ENCODE measurements at places on chromosomes 4 and X.

DNA sequence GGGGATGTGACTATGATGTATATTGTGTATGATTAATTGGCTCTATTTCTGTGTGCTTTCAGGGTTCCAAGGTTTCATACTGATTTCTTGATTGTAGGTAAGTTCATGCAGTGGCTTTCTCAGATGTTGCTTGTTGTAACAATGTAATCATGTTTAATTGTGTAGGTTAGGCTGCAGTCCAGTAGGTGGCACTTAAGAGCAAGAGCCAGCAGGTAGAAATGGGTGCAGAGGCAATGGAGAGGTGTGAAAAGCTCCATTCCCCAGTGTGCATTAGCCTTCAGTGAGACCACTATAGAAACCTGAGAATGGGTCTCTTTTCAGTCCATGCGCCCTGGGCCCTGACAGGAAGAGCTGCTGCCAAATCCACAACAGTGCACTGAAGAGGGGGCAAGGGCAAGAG is 28.2 kb downstream of the DCAF12L2 start:
- DNase-seq, result no peak

DNA sequence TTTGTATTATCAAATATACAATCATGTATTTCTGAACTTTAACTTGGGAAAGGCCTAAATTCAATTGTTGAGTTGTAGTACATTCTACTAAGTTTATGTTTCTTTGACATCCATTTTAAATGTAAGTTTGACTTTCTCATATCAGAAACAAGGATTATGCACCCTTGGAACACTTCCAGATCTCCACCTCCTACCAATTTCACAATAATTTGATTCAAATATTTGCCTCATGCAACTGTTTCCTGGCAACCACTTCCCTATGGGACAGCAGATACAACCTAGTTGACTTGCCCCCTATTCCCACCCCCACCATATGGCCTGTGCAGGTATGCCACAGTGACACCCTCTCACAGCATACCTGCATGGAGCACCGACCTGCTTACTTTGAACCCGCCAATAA is 506.4 kb upstream of the PABPC4L start:
- no peak for DNase-seq

DNA sequence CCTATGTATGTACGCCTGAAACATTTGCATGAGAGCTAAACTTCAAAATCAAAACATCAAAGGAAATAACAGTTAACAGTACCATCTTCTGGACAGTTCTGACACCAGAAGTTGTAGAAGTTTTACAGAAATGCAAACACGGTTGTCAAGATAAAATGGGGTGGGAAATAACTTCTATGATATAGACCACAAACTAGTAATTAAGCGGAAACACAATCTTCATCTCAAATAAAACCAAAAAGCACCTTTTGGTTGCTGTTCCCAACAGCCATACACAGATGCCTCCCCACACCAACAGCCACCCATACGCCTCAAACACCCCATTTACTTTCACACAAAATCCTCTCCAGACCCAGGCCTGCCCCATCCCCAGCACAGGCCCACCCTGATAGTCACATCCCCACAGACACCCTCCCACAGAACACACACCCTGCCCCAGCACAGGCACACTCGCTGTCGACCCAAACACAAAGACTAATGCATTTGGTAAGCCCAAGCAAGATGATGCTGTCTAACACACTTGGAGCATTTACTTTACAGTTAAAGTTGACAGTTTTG is 64.3 kb downstream of the TAPT1 start:
- DNase-seq, result no peak

DNA sequence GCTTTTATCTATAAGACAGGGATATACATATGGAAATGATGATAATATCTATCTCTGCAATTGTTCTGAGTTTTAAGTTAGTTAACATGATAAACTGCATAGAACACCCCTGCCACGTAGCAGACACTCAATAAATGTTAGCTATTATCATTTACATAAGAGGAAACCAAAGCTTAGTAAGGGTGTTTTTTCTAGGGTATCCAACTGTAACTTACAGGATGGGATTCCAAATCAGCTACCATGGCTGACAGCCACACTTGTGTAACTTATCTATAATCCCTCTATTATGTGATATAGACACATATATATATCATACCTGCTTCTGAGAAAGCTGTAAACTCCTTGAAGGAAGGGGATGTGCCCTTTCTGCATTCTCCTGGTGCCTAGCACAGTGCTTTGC is 1.1 kb upstream of the SPARCL1 start:
- no peak for DNase-seq

GRCh38 chr4:122475233-122475632 is 18.7 kb upstream of the IL2 start:
- no peak for DNase-seq

- DNase-seq, result no peak
Measured at GRCh38 chrX:15820106-15821073, 30.1 kb downstream of the ZRSR2 start.

DNA sequence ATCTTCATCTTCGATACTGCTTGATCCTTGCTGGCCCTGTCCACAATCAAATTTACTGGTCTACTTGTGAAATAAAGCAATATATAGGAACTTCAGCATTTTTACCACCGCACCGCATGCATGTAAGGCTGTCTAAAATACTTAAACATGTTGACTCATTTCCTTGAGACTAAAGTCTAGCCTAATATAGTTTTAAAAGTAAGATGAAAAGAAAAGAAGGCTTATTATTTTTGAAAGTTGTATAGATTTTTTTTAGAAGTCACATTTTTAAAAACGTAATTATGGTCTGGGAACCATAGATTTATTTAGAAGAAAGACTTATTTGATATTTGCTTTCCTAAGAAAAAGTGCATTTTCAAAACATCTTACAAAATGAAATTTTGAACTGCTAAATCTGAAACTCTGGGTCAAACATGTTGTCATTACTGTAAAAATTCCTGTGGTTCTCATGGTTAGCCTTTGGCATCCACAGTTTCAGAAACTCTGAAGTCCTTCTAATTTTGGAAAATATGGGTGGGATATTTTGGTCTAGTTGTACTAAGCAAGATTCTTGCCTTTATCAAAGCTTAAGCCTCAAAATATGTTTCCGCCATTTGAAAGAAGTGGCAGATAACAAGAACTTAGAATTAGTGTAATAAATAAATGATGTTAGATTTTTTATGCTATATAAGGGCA is 423.5 kb upstream of the CTSO start:
- no peak for DNase-seq

DNA sequence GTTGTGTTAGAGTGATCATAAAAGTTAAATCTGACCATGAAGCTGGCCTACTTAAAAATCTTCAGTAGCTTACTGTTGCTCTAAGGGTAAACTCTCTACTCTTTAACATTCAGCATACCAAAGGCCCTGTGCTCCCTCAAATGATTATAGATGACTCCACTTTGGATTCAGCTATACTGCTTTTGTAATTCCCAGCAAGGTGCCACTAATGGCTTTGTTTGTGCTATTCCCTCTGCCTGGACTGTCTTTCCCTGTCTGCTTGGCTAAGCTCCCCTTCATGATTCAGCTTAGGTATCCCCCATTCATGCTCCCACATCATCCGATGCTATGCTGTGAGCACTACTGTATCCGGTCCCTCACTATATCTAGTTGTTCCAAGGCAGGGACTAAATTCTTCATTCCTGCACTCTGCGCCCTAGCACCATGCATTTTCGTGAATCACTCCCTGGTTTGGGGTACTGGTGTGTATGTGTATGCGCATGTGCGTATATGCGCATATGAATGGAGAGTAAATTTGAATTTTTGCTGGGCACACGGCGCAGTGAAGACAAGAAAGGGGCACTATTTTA is 453 bp upstream of the PBDC1 start:
- no peak for DNase-seq

GRCh38 chr4:6619466-6620255 is 20.8 kb upstream of the MRFAP1 start:
- no peak for DNase-seq

- DNase-seq, result no peak
Measured at GRCh38 chr4:12644261-12644660, 839.9 kb downstream of the RAB28 start.
